Jurkat, Clone E6-1 (cell line): ENCODE measurements at places on chromosomes 12 and 14.

GRCh38 chr12:20248646-20249045, 119.7 kb upstream of the PDE3A start:
- DNase-seq, result no peak

DNA sequence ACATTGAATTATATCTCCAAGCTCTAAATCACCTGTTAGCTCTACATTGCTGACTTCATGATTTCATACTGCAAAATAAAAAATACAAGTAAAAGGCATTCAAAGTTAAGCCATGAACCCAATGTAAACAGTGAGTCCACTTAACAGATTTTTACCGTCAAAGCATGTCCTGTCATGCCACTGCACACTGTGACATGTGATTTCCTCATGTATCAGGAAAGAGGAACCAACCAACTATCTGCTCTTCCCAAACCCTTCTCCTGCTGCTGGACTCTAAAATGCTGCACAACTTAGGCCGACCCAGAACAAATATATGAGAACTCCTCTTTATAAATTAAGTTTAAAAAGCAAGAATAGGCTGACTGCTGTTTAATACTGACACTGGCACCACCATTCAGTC, 37.5 kb downstream of the TM7SF3 start:
- DNase-seq, result no peak

DNA sequence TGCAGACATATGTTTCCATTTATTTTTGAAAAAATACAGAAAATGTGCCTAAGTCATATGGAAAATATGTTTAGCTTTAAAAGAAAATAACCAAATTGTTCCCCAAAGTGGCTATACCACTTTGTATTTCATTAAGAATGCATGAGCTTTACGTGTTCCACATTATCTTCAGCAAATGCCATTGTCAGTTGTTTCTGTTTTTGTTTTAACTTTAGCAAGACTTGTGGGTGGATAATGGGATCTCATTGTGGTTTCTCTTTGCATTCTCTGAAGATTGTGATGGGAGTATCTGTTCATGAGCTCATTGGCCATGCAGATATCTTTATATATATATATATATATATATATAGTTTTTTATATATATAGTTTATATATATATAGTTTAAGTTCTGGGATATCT, 181.5 kb downstream of the CCER1 start:
- no peak for DNase-seq

DNA sequence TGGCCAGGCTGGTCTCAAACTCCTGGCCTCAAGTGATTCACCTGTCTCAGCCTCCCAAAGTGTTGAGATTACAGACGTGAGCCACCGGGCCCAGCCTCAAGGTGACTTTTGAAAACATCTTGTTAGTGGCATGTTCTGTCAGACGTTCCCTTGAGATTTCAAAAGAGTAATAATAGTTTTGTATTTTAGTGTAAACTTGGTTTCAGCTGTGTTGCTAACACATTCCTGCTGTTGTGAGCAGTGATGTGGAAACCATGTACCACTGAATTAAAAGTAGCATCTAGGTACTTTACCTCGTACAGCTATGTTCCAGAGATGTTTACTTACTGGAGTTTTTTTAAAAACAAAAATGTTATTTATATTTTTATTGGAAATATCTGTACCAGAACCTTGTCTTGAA, 111.3 kb downstream of the AEBP2 start:
- DNase-seq, result no peak

DNA sequence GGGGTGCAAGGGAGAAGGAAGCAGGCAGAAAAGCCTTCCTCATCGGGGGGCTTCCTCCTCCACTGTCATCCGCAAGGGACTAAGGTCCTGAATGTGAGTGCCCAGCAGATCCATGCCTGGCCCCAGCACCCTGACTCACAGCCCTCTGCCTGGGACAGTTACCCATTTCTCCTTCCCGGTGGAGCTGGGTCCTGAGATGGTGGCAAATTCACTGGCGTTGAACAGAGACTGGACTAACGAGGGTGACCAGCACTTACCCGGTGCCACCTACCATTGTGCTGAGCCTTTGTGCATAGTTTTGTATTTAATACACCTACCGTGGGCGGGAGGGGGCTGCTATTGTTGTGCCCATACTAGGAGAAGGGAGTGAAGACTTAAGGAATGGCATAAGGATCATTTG, 30.9 kb upstream of the PLEKHG6 start:
- DNase-seq, result no peak

GRCh38 chr14:36662543-36663403, 1.1 kb downstream of the PAX9 start:
- DNase-seq, result no peak

DNA sequence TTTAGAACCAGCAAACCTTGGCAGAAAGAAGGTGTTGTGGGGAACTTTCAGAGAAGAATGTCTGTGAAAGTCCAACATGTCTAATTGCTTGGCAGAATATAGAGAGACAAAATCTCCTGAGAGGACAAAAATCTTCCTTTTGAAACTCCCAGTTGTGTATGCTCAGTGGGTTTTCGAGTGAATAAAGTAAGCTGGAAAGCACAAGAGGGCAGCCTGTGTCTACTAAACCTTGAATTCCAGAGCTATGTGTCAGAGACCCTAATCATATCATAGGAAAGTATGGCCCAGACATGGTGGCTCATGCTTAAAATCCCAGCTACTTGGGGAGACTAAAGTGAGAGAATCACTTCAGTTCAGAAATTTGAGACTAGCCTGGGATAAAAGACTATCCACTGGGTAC, 661.2 kb downstream of the SLC16A7 start:
- no peak for DNase-seq

DNA sequence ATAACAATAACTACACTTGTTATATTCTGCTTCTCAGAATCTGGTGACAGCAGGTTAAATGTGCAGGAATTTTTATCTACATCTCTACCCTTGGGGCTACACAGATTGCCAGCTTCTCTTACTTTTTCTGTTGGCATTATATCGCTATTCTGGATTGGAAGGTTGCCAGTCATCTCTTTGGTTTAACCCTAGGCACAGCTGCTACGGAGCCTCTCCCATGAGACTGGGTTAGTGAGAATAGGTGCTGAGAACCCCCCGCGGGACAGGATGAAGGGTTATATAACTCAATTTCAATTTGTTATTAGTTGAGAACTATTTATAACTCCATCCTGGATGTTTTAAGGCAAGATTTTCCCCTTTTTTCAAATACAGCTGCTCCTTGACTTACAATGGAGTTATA, 73.1 kb downstream of the ACADS start:
- DNase-seq, result peak; percentile 57

DNA sequence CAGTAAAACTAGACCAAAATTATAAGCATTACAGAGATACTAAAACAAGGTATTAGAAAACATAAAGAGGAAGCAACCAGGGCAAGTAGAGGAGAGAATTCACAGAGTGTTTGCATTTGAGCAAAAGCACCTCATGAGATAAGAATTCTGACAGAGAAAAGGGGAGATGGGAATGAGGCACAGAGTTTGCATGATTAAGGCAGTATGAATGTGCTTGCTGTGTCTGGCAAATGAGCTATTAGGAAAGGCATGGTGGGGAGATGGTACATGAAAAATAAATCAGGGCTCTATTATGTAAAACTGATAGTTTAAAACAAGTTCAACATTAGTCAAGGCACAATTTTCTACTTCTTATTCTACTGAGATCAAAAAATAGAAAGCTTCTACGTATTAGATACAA, 23.1 kb downstream of the GARIN6 start:
- no peak for DNase-seq

GRCh38 chr12:13208533-13209435, 12.3 kb downstream of the EMP1 start:
- DNase-seq, result no peak

- DNase-seq, result no peak
Observed at GRCh38 chr12:124323771-124324530, 29.1 kb downstream of the RFLNA start.

- DNase-seq, result no peak
Observed at GRCh38 chr12:110287986-110288385, 6.9 kb downstream of the ATP2A2 start.

DNA sequence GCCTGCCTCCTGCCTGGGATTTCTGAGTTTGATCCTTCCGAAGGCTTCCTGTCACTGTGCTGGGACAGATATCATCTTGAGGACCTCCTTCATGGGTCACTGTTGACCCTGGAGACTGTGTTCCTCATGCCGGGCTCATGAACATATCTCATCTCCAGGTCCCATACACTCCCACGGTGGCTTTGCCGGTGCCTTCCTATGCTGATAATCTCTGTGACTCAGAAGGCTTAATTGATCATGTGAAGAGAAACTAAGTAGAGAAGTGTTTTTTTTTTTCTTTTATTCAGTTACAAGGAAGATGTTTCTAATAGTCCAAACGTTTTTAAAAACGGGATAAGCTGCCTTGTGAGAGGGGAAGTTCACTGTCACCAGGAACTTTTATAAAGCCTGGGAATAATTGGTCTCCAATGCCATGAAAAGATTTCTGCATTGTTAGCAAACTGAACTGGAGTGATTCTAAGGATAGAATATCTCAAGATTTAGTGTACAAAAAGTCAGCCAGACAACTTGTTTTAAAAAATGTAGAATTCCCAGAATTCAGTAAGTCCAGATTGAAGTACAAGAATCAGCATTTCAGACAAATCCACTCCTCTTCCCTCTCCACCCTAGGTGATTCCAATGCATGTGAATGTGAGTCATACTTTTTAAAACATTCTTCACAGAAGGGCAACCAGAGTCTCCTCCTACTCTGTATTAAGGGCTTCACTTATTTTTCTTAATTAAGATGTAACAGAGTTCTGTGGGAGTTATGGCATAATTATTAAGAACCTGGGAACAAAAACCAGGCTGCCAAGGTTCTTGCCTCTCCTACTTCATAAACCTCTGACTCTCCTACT, 139.8 kb upstream of the LGR5 start:
- DNase-seq, result no peak

GRCh38 chr14:93926873-93927799, at the start of gene FAM181A:
FAM181A (plus strand) TSS chr14:93927344; CDS start chr14:93928286, 942 bp downstream.
- no peak for DNase-seq

DNA sequence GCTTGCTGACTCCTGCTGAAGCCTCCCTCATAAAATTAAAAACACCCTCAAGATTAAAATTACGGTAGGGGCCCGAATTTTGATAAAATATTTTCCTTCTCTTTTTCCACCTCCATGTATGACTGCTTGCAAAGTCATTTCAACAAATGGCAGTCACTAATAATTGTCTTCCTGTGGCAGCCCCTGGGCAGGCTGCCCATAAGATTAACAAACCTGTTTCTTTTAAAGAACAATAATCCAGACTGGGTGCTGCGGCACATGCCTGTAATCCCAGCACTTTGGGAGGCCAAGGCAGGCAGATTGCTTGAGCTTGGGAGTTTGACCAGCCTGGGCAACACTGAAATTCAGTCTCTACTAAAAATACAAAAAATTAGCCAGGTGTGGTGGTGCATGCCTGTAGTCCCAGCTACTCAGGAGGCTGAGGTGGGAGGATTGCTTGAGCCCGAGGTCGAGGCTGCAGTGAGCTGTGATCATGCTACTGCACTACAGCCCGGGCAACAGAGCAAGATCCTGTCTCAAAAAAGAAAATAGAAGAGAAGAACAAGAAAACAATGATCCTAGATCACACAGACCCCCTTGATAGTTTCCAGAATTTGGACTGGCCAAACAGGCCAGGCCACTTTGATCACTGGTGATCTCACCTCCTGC, 8.7 kb downstream of the SAV1 start:
- no peak for DNase-seq

DNA sequence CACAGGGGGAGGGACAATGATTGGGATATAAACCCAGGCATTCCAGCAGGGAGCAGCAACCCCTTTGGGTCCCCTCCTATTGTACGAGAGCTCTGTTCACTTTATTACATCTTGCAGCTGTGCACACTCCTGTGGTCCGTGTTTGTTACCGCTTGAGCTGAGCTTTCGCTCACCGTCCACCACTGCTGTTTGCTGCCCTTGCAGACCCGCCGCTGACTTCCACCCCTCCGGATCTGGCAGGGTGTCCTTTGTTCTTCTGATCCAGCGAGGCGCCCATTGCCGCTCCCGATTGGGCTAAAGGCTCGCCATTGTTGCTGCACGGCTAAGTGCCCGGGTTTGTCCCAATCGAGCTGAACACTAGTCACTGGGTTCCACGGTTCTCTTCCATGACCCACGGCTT, 64.1 kb downstream of the E2F7 start:
- no peak for DNase-seq

GRCh38 chr12:65280306-65280705, 1.8 kb downstream of the MSRB3 start:
- no peak for DNase-seq

DNA sequence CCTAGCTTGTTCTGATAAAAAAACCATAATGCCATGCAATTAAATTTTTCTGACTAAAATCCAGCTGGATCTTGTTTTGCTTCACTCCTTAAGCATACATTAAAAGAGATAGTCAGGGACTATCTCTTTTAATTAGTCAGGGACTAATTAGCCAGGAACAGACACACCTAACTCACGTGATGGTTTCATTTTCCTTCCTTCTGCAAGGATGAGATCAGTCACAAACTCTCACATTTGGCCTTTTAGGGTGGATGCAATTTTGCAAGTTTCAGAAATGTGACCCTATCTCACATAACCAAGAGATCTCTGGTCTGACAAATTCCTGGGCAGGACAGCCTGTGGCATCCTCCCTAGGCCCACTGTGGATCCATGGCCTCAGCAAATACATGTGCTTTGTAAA, 62.4 kb downstream of the SETD3 start:
- no peak for DNase-seq

- DNase-seq, result no peak
Observed at GRCh38 chr14:81221579-81222102, 882 bp upstream of the GTF2A1 start.

- DNase-seq, result peak; percentile 33
Observed at GRCh38 chr14:101410126-101410525, 151.2 kb upstream of the DIO3 start.

DNA sequence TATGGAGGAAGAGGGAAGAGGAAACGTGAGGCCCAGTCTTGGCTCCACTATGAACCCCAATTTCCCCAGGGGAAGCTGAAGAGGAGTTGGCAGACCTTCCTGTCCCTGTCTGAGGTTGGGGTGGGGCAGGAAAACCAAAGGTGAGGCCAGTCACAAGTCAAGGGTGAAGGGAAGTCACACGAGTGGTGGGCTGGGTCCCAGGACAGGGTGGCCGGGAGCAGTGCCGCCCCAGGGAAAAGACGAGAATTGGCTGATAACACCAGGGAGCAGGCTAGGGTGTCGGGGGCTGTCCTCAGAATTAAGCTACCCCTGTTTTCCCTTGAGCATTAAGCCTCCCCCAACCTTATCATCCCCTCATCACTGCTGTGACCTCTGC, 3.1 kb downstream of the VDR start:
- DNase-seq, result no peak

- no peak for DNase-seq
Observed at GRCh38 chr12:123150744-123151456, at the start of gene PITPNM2. PITPNM2 (minus strand) TSS chr12:123151090; CDS start chr12:123034590, 116,500 bp downstream.

GRCh38 chr12:15842108-15842507, 40.1 kb upstream of the STRAP start:
- no peak for DNase-seq
